ENCODE measurements at places on chromosomes 5 and 9. TPM values are rescaled to one million over a fixed set of nuclear protein-coding genes. Genes with fewer than 3 reads are reported as not detected.

EXD3 gene
- 21.5 TPM for total RNA-seq

TAF11L10 gene
- not detected for total RNA-seq

DNA sequence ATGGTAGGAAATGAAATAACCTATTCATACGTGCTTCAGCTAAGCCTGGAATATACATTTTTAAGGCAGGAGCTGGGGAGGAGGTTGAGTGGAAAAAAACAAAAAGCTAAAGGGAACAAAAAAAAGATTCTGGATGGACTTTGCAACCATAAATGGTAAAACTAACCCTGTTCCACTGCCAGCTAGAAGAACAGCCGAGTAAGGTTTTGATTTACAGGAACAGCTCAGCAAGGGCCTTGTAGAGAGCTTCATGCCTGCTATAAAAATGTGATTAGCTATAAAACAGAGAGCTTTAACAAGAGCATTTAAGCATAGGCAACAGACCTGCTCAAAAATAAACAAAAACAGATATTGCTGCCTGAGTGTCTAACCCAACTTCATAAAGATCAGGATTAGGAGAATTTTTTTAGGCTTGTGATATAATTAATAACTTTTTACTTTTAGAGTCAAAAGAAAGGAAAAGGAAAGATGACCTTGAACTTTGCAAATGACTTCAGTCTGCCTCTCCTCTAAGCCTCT lies 194.8 kb downstream of the FBXL7 start:
- DNase-seq: no peak

DNA sequence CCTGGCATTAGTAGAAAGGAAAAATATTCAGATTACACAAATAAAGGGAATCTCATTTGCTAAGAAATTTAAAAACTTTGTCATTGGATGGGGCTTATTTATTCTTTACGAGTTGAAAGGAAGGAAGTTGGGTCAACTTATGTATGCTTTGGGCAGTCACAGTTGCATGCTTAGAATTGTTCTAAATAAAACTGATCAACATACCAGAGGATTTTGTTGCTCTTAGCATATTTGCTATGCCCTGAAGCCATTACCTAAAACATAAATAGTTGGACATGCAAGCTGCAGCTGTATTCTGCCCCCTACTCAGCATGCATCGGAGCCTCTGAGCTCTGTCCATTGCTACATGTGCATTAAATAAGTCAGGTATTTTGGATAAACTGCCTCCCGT lies 172.7 kb upstream of the MEF2C start:
- no peak for DNase-seq

- no peak for DNase-seq
Measured at GRCh38 chr5:162641142-162641813, 573.7 kb downstream of the GABRG2 start.

GRCh38 chr5:132475497-132475882 lies 15.1 kb downstream of the IRF1 start:
- no peak for DNase-seq
